Stimulated activated CD4-positive, alpha-beta T cell treated with anti-CD3 and anti-CD28 coated beads, Interleukin-4, amount 100 ng/mL, for 24 hours (primary cell): ENCODE measurements at places on chromosomes 16 and 17.

DNA sequence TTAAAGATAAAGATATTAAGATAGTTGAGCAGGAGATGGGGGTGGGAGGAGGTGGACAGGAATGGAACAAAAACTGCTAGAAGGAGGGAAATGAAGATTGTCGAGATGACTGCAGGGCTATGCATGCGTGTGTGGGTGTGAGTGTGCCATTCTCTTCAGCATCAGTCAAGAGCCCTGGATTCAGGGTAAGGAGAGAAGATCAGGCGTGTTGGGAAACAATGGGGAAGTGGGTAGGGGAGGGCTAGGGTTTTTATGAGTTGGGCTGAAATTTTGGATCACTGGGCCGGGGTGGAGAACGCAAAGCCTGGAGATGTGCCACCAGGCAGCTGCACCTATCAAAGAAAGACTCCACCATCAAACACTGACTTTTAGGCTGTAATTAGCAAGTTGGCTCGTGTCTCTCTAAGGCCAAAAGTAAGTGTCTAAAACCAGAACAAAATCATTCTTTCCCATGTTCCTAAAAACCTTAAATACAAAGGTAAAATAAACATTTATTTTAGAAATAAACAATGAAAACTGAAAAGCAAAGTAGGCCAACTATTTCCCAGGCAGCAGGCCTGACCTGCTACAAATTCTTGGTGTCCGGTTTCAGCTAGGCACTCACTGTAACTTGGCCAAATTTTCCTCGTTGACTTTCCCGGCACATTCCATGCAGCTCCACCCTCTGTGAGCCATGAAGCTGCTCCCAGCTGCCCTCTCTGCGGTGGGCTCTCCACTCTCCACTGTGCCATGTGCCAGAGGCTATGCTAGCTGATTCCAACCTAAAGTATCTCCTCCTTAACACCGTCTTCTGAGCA lies 4.2 kb downstream of the CDRT4 start:
- no peak for DNase-seq

GRCh38 chr17:66548158-66548557 lies 245.7 kb downstream of the PRKCA start:
- DNase-seq = peak; percentile 45

DNA sequence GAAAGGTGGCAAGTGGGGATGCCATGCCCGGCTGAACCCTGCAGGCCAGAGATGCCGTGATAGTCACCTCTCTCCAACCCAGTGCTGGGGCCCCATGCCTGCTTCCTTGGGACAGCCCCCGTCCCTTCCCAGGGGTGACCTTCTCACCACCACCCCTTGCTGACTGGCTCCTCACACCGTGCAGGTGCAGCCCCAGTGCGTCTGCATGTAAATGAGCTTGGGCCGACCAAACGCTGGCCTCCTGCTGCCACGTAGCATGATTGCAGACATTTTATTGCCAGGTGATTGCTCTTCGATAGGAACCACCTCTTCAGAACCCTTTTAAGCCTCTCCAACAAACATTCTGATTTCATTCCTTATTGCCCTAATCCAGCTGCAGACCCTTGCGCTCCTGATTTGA lies 32.5 kb downstream of the ASIC2 start:
- DNase-seq = no peak

DNA sequence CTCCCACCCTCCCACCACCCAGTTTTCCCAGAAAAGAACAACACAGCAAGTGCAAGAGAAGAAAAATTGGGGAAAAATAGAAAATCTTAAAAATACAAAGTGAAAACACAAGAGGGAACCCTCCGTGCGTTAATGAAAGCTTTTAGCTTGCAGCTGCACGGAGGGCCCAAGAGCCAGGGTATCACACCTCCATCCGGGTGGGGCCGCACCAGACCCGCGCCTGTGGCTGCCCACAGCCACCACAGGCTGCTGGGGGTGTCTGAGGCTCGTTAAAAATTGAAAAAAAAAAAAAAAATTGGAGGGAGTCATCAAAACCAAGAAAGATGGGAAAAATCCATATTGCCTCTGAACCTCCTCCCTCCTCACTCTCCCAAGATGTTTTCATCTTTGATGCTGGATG lies 18.6 kb downstream of the ENGASE start:
- DNase-seq = no peak

- DNase-seq = no peak
Measured at GRCh38 chr17:27938864-27939263, 45.7 kb upstream of the LYRM9 start.

DNA sequence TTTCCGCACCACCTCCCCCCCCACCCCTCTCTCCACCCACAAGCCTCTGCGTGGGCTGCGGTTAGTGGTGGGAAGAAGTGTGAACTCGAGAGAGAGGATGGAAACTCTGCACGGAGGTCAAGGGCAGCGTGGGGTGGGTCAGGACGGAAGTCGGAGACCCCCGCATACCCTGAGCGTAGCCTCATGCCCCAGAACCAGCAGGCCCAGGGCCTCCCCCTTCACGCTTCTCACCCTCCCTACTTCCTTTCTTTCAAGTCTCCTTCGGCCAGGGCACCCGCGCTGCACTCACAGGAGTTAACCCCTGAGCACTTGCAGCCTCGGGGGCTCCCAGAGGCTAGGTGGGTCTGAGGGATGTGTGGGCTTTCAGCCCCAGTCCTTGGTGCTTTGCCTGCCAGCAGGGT lies 9.2 kb downstream of the TBKBP1 start:
- peak; percentile 48 for DNase-seq

DNA sequence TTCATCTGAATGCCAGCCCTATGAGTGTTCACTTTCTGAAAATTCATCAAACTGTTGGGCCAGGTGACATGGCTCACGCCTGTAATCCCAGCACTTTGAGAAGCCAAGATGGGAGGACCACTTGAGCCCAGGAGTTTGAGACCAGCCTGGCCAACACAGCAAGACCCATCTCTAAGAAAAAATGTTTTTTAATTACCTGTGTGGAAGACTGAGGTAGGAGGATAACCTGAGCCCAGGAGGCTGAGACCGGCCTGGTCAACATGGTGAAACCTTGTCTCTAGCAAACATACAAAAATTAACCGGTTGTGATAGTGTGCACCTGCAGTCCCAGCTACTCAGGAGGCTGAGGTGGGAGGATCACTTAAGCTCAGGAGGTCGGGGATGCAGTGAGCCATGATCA lies 10.3 kb downstream of the MYH11 start:
- DNase-seq = no peak

- no peak for DNase-seq
Measured at GRCh38 chr16:11988258-11988978, 11.9 kb downstream of the SNX29 start.

DNA sequence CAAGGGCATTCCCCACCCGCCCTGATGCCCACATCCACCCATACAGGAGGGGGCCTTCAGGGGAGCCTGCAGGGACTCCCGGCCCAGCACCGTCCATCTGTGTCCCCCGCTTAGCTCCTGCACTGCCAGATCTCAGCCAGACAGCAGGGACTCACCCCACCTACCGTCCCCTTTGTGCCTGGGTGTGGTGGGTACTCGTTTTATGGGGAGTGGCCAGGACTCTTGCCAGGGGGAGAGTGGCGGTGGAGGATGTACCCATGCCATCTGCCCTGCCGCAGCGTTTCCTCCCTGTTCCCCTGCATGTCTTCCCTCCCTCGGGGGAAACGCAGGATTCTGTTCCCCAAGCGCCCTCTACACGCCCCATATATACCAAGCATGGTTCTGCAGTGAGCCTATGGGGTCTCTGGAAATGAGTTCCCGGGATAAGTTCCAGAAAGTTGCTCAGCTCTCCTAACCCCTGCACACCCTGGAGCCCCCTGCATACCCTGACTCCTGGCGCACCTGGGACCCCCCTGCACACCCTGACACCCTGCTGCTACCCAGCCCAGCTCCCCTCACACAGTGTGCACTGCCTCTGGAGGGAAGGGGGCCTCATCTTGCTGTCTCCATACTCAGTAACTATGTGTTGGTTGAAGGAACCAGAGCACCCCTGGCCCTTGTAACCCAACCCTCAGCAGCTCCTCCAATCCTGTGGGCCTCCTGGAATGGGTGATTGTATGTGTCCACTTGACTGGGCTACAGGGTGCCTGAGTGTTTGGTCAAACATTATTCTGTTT lies 4.2 kb upstream of the MAFG start:
- no peak for DNase-seq

- DNase-seq = no peak
Measured at GRCh38 chr17:74856112-74856511, 3.6 kb downstream of the GRIN2C start.

GRCh38 chr16:28617874-28618273 lies 8.0 kb upstream of the SULT1A1 start:
- no peak for DNase-seq

- DNase-seq = no peak
Measured at GRCh38 chr16:67040166-67040565, 11.2 kb downstream of the CBFB start.

DNA sequence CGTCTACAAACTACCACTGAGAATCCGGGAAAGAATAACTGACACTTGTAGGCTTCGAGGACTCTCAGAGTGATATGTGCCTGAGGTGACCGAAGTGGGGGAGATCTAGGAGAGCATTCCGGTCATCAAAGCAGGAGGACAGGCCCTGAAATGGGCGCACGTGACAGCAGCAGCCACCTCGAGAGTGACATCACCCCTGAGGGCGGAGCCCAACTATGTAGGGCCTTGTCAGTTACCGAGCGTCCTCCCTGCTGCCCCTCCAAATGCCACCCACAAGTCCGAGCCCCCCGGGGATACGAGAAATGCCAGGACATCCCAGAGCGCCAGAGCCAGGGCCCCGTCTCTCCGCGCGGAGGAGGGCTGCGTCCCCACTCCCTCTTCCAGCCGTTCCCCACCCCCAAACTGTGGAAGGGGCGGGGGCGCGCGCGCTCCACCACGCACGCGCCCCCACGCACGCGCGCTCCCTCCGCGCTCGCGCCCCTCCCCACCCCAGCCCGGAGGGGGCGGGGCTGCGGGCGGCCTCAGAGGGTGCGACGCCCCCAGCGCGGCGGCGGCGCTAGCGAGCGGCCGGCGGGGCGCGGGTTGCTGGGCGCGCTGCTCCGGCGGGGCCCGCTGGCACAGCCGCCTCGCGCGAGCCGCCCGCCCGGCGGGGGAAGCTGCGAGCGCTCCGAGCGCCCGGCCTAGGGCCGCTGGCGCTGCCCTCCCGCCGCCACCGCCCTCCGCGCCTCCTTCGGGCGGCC lies at the start of gene TANC2:
TANC2 (plus strand) TSS at position 550 of the 740 bp plus-strand sequence. CDS start 43,325 bp downstream, outside the sequence.
- DNase-seq = peak; percentile 69

DNA sequence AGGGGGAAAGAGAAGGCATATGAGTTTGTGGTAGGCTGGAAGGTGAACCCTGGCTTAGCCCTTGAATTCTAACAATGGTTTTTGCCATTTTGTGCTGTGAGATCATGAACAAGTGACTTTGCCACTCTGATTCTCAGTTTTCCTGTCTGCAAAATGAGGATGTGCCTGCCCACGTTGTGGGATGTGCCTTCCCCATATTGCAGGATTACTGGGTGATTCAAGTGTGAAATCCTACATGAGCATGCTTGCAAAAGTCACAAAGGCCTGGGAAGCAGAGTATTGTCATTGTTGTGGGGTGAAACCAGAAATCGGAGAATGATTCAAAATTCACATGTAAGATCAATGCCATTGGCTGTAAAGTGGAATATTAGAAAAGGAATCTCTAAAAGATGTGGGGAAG lies 28.6 kb upstream of the TVP23A start:
- no peak for DNase-seq

GRCh38 chr16:78778101-78779004 lies 678.9 kb downstream of the WWOX start:
- DNase-seq = peak; percentile 62

GRCh38 chr16:66265556-66266141 lies 100.8 kb upstream of the CDH5 start:
- DNase-seq = no peak

- DNase-seq = no peak
Measured at GRCh38 chr17:7403727-7403976, 245 bp downstream of the TMEM256 start.

DNA sequence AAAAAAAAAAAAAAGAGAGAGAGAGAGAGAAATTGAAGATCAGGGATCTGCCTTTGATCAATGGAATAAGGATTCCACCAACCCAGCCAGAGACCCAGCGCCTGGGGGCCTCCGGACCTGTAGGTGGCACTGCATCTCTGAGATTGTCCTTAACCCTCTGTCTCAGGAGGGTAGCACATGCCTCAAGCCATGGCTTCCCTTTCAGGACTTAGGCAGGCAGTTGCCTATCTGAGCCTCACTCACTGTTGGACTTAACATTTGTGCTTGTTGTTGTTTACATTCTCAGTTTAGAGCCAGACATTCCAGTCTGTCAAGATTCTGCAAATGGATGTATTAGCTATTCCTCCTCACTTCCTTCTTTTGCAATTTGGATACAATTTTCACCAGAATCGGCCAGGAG lies 5.1 kb upstream of the SCNN1B start:
- no peak for DNase-seq

DNA sequence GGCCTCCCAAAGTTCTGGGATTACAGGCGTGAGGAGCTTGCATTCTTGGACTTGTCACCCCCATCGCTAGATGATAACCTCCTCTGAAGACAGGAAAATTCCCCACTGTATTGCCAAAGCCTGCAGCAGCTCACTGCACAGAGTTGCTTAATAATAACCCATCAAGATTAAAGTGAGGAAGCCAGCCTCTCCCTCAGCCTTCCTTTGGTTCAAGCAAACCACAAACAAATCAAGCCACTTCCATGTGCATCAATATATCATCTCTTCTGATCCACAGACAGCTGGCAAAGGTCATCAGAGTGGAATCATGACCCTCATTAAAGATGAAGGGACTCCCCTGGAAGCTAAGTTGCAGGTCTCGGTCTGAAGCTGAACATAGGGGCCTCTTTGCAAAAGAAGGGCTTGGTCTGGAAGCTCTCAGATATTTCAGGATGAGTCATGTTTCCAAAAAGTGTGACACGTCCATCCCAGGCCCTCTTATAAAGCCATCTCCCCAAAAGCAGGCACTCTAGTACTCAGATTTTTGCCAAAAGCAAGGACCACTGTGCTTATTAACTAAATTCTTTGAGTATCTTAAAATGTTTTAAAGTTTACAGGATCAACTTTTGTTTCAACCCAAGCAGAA lies 4.8 kb downstream of the EMP2 start:
- DNase-seq = no peak

GRCh38 chr16:89264800-89265550 lies 47.5 kb downstream of the ZNF778 start:
- no peak for DNase-seq

GRCh38 chr16:54178478-54178976 lies 108.1 kb downstream of the IRX3 start:
- DNase-seq = no peak

DNA sequence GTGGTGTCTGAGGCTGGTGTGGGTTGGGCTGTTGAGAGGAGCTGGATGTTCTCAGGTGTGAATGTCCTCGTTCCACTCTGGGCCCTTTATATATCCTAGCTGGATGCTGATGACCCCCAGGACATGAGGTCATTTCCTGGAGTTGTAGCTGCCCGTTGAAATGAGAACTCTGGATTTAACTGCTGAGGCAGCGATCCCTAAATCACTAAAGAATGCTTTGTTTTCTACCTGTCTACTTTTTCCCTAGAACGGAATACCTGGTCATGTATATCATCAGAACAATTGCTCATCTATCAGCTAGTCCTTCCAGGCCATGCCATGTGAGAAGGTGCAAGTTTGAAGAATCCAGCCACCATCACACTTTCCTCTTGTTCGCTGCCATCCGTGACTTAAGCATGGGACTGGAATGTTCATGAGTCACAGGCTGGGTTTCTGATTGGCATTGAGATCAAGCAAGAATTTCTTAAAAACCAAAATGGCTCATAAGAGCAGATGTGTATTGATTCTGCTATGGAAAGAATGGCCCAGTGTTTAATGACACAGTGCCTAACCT lies at the start of gene KRTAP2-3:
KRTAP2-3 (minus strand) TSS at position 63 of the 553 bp plus-strand sequence. CDS start 64 bp downstream, outside the sequence.
- no peak for DNase-seq

- no peak for DNase-seq
Measured at GRCh38 chr17:55219934-55220333, 44.8 kb upstream of the HLF start.
